ENCODE measurements at places on chromosomes 16 and 17.

GRCh38 chr16:54493594-54493993 lies 207.0 kb upstream of the IRX3 start:
- no peak for DNase-seq

DNA sequence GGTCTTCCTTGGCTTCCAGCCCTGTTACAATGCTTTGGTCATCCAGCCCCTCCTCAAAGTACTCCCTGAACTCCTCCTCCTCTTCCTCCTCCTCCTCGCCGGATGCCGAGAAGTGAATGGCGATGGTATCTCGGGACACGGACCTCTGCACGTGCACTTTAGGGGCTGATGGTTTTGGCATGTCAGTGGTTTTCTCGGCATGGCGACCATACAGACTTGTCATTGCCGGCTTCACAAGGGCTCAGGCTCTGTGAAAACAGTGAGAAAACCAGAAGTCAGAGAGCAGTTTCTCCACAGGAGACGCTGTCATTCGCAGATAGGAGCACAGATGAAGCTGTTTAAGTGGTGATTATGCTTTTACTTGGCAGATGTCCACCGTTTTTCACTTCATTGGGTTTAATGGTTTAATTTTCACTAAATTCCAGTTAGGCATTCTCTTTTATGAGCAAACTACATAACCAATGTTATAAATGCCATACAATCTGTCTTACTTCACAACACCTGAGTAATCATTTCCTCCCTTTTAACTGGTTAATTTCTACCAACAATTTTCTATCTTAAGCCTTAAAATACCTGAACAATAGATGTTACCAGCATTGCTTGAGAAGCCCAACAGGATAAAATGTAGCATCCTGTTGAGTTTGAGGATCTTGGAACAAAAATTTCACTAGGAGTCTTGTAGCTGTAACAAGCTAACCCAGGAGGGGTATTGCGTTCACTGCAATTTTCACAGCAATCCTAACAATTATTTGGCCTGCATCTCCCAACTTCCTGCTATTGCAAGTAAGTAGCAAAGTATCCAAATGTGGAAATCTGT lies 48.9 kb downstream of the TEX2 start:
- DNase-seq: no peak

DNA sequence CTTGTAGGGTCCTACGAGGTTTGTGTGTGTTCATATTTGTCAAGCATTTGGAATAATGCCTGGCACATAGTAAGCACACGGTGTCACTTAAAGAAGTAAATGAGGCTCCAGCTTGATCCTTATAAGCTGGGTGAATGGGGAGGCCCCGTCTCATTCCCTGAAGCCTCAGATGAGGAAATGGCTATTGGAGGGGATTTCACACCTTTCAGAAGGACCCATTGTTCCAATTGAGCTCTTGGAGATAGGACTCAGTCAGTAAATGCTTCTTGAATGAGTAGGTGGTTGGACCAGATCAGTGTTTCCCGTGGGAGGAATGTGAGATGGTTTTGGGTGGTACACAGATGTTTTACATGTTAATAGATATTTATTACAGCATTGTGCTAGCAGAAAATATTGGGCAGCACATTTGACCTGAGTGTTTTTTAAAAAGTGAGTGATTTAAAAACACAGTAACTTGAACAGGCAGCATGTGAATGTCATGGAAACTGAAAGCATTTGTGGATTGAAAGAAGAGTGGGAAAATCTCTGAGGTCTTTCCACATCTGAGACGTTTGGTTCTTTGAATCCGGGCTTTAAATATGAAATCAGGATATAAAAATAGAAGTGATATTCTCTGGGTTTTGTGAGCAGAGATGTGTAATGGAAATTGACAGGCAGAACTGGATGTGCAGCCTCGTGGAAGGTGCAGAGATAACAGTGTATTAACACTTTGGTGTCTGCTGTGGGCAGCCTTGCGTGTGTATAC lies 36.4 kb upstream of the ARHGAP17 start:
- no peak for DNase-seq

DNA sequence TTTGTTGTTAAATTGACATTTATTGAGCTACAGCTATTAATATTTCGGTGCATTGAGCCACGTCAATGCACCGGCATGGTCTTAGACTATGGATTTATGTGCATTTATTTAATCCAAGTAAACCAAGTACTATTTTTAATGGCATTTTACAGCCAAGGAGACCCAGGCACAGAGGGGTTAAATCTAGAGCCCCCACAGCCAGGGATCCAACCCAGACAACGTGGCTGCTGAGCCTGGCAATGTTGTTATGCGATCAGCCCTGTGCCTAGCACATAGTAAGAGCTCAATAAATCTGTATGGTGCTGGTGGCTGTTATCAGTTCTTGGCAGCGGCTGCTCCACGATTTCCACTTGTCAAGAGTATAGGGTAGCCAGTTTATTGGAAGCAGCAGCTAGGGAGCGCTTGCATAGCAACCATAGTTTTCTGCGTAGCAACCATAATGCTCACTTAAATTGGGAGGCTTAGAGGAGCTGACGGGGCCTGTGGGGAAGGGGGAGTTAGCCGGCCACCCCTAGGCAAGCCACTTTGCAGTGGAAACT lies 541 bp upstream of the RBBP6 start:
- no peak for DNase-seq

DNA sequence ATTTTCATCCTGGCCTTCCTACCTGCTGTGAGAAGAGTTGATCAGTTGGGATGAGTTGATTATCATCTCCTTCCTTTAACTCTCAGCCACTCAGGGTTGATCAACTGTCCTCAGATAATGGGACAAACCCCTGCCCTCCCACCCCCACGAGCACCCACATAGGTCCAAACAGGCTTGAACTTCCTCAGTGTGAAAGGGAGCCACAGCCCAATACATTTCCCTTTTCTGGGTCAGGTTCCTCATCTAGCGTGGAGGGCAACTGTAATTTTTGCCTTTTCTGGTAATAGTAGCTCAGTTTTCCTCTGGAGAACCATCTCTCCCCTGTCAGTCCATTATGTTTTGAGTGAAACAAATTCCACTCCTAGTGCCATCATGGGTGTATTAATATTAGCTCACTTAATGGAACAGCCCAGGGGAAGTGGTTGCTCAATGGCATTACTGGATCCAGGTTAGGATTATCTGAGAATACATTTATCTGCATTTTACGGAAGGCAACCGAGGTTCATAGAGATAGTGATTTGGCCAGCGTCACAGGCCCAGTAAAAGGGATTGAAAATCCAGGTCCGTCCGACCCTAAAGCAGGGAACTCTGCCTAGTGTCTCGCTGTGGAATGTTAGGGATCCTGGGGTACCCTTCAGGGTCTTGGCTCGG lies 476 bp upstream of the LPCAT2 start:
- no peak for DNase-seq

- DNase-seq: no peak
These were observed 9.3 kb upstream of the SKAP1 start for GRCh38 chr17:48439110-48439850.

DNA sequence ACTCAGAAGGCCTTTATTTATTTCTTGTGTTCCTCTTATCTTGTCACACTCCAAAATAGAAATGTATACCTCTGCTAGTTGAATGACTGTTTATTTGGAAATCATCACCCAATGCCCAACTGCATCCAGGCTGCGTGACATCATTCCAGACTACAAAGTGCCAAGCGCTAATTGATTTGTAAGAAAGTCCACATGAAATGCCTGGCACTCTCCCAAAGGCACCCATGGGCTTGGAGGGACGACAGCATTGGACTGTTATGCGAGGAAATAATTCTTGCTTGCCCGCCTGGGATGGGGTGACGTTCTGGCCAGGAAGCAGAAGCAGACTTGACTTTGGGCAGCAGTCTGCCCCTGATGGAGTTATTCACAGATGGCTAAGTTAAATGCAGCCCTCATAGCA lies 165.9 kb downstream of the CDH13 start:
- no peak for DNase-seq

GRCh38 chr17:58436805-58437239 lies 19.5 kb upstream of the RNF43 start:
- DNase-seq: no peak

DNA sequence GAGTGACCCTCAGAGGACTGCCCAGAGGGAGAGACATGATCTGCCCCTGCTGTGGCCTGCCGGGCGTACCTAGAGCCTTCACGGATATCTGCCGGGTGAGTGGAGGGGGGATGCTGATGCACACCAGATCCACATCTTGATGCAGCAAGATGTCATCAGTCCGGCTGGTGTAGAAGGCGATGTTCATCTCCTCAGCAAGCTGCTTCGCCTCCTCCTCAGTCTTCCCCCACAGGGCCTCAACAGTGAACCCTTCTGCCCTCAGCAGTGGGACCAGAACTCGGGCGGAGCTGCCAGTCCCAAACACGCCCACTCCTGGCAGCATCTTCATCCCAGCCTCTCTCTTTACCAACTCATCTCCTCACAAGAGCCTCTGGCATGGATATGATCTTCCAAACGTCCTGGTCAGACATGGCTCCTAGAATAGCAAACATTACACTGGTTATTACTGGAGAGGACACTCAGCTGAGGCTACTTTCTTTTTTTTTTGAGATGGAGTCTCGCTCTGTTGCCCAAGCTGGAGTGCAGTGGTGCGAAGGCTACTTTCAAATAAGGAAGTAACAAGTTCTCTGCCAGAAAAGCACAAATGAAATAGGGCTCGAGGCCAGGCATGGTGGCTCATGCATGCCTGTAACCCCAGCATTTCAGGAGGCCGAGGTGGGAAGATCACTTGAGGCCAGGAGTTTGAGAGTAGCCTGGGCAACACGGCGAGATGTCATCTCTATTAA lies 18.9 kb downstream of the C16orf86 start:
- no peak for DNase-seq
